ENCODE measurements at places on chromosomes 12 and 14. TPM values are rescaled to one million over a fixed set of nuclear protein-coding genes. Genes with fewer than 3 reads are reported as not detected.

Gene RNASE3
- not detected for total RNA-seq

Gene IL31
- total RNA-seq: not detected

Gene PRR4
- 8.7 TPM for total RNA-seq

Gene TAS2R19
- total RNA-seq: 8.5 TPM

Gene NDRG2
- 58.6 TPM for total RNA-seq

Gene MIP
- not detected for total RNA-seq

Gene OR6S1
- total RNA-seq: not detected

GRCh38 chr12:38691164-38691563, 214.2 kb downstream of the CPNE8 start:
- no peak for DNase-seq
- no peaks in the 10 kb centered on the region for H3K27me3 ChIP-seq

- peaks cover 37% of the 10 kb centered on the region for H3K36me3 ChIP-seq
- no peak for DNase-seq
- H3K27ac ChIP-seq: peak overlapping the region; percentile 91
These were observed 3.7 kb downstream of the MYL6 start for GRCh38 chr12:56161690-56162351.

DNA sequence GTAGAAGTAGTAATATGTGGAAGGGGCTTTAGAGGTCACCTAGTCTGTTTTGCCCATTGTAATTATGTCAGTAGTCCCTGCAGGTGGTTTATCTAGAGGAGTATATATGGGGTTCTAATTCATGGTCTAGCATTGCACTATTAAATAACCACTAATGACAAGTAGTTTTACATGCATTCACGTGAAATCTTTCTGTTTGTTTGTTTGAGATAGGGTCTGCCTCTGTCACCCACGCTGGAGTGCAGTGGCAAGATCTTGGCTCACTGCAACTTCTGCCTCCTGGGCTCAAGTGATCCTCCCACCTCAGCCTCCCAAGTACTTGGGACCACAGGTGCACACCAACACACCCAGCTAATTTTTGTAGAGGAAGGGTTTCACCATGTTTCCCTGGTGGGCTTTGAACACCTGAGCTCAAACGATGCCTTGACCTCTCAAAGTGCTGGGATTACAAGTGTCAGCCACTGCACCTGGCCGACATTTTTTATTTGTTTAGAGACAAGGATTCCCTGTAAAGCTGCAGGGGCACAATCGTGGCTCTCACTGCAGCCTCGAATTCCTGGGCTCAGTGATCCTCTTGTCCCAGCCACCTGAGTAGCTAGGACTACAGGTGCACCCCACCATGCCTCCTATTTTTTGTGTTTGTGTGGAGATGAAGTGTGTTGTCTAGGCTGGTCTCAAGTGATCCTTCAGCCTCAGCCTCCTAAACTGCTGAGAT, 12.0 kb upstream of the PSEN1 start:
- peaks cover 24% of the 10 kb centered on the region for H3K36me3 ChIP-seq
- peaks cover 24% of the 10 kb centered on the region for H3K4me1 ChIP-seq
- DNase-seq: no peak
- H3K4me3 ChIP-seq: peak overlapping the region; percentile 7
- H3K27me3 ChIP-seq: peaks cover 2% of the 10 kb centered on the region

DNA sequence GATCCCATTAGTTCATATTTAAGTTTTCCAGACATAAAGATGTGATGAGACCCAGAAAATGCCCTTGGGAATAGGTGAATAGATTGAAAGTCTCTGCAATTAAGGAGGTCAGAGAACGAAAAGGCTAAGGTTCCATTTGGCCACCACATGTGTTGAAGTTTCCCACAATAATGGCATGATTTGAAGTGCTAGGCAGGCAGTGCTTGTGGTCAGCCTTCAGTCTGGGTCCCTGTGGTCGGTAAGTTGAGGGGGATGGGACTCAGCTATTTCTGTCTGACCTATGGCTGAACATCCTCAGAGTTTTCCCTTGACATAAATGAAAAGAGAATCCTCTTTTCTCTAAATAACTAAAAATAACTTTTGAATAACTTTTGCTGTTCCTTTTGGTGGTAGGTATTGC, 92.4 kb downstream of the PELI2 start:
- no peak for DNase-seq
- H3K27me3 ChIP-seq: no peaks in the 10 kb centered on the region
- H3K36me3 ChIP-seq: no peaks in the 10 kb centered on the region
- H3K27ac ChIP-seq: no peak overlapping the region
- no peak overlapping the region for H3K4me3 ChIP-seq

DNA sequence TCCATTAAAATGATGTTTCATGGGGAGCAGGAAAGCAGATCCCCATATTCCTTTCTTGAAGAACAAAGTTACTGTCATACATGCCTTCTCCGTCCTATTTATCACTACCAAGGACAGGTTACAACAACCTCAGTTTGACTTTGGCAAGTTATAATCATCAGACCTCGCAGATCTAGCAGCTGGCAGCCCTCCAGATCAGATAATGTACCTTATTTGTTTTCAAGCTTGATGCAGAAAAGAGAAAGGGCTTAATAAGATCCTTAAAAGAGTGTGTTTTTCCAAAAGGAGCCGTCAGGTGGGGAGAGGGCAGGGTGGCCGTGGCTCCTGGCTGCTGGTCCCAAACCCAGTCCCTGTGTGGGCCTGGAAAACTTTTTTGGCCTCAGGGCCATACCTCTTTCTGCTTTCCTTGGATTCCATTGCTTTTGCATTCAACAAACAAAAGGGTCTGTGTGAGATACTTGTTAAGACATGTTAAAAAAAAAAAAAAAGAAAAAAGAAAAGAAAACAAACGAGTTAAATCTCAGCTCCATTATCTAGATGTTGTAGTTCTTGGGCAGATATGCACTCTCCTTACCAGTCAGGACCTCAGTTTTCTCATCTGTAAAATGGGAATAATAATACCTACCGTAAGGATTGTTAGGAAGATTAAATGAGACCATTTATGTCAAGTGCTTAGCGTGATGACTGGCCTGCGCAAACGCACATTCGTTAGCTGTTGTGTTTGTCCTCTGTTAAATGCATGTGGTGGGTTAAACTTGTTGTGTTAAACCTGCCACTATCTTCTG, 64.6 kb downstream of the B4GALNT3 start:
- peaks cover 7% of the 10 kb centered on the region for H3K36me3 ChIP-seq
- no peaks in the 10 kb centered on the region for H3K27me3 ChIP-seq
- DNase-seq: no peak
- no peak overlapping the region for H3K4me3 ChIP-seq
- H3K27ac ChIP-seq: no peak overlapping the region

DNA sequence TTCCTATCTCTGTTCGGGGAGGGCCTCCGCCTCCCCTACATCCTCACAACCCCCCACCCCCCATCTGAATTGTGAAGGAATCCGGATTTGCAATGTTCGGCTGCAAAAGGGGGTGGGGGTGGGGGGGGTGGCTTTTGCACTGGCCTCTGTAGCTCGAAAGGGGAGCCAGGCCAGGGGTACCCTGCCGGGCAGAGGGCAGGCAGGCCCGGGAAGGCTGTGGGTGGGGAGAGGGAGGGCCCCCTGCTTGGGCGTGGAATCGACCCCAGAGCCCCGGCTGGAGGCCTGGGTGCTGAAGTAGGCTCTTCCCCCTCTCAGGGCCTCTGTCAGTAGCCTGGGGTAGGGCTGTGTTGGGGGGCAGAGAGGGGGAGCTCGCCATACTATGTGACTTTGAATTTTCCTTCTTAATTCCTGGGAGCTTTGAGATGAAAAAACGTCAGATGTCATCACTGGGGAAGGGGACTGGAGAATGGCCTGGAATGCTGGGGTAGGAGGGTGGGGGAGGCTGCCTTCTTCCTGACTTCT, 1.1 kb downstream of the LRP1 start:
- peak overlapping the region; percentile 79 for H3K27ac ChIP-seq
- H3K27me3 ChIP-seq: peaks cover 11% of the 10 kb centered on the region
- H3K4me3 ChIP-seq: peak overlapping the region; percentile 89
- peaks cover 48% of the 10 kb centered on the region for H3K4me1 ChIP-seq
- H3K36me3 ChIP-seq: no peaks in the 10 kb centered on the region
- DNase-seq: peak; percentile 41

DNA sequence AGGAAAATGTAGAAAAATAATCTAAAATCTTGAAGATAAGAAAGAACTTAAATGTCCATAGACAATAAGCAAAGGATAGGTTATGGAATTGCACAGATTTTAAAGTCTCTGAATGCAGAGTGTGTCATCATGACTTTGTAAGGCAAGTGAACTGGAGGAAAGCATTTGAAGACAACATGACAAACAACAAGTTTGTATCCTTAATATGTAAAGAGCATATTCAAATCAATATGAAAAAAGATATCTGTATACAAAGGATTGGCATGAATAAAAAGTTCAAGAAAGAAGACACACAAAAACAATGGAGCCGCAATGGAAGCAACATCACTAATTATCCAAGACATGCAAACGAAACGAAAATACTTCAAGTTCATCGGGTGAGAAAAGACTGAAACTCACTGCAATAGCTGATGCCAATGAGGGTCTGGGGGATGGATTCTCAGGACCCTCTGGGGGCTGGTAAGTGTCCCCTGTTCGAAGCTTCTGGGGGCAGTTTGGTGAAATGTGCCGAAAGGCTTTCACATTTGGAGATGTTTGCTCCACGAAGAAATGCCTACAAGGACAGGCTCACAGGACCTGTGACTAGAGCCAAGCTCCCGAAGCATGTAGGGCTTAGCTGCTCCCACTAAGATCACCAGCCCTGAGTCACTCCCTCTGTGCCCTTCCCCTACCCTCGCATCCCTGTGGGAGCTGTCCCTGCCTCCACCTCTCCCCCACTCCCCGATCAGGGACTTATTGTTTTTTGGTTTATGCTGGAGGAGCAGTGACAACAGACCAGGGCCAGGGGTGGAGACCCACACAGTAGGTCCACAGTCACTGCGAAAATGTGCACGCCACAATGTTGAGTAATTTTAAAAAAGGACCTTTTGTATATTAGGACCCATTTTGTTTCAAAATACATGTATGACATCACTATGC, 345.7 kb upstream of the SFSWAP start:
- peaks cover 10% of the 10 kb centered on the region for H3K27me3 ChIP-seq
- no peak overlapping the region for H3K27ac ChIP-seq
- DNase-seq: no peak
- H3K4me1 ChIP-seq: peaks cover 4% of the 10 kb centered on the region

DNA sequence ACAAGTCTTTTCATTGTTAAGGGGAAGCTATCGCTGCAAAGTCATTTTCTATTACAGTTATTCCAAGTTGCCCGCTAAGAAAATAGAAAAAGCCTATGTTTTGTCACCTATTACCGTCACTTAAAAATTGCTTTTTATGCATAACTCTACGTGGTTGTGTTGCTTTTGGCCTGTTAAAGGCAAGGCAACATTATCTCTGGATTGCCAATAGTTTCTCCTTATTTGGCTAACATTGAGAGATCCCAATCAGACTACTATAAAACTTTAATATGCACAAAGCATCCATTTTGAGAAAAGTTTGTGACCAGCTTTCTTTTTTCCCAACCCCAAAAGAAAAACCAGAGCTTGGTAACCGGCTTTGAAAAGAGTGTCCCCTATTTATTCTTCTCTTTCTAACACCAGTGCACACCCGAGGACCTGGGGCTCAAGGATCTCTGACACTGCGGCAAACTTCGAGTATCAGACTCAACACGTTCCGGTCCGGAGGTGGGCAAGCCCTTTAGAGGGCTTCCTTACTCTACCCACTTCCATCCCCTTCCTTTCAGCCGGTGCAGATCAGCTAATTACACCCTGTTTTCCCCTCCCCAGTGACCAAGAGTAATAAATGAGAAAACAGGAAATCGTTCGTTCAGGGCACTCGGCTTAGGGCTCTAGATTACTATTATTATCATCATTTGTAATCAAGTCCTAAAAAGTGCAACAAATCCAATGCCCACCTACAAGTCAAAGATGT, 1.2 kb downstream of the PPP1R12A start:
- H3K36me3 ChIP-seq: peaks cover 2% of the 10 kb centered on the region
- peak overlapping the region; percentile 98 for H3K4me3 ChIP-seq
- H3K27ac ChIP-seq: peak overlapping the region; percentile 100
- H3K27me3 ChIP-seq: no peaks in the 10 kb centered on the region
- peaks cover 24% of the 10 kb centered on the region for H3K4me1 ChIP-seq
- DNase-seq: no peak

DNA sequence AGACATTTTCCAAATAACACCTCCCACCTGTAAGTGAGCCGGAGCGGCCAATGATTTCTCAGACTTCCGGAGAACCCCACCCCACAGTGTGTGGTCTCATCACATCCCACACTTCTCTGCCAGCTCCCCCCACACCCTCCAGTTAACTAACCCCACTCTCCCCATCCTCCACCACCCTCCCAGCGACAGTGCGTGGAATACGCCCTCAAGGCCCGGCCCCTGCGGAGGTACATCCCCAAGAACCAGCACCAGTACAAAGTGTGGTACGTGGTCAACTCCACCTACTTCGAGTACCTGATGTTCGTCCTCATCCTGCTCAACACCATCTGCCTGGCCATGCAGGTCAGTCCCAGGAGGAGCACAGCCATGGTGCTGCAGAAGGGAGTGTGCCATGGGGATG, 184.4 kb upstream of the FKBP4 start:
- H3K4me3 ChIP-seq: no peak overlapping the region
- no peaks in the 10 kb centered on the region for H3K4me1 ChIP-seq
- no peaks in the 10 kb centered on the region for H3K36me3 ChIP-seq
- H3K27me3 ChIP-seq: peaks cover 39% of the 10 kb centered on the region

DNA sequence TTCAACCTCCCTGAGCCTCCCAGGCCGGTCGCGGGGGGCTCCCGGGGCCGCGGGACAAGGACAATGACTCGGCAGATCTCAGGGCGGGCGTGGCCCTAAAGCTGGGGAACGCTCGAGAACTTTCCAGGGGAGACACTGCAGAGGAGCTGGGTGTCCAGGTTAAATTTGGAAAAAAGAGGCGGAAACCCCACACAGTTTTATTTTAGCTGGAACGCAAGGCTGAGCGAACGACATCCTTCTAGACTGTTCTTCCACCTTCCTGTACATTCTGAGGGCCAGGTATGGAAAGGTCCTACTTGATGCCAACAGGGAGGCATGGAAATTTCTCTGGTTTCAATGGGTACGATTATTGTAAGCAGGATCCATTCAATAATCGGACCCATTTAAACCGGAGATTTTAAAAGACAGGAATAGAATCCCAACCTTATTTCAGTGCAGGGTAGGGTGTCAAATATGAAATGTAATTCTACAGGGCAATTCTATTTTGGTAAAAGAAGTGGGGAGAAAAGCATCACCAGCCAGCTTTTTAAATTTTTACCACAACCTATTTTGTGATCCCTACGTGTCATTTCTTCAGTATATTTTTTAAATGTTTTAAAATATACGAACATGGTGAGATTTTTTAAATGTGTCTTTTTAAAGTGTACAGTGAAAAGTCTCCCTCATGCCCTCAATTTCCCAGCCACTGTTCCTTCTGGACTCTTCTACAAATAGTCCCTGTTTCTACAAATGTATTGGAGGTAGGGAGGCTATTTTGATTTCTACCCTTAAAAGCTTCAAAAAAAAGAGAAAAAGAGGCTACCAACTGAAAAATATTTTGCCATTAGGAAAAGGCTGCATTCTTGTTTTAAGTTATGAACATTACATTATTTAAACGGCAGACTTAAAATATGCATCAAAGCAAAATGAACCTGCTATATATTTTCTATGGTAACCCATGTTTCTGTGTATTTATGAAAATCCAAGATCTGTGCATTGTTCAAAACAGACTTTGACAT, 1.1 kb upstream of the UBC start:
- H3K4me1 ChIP-seq: peaks cover 52% of the 10 kb centered on the region
- H3K4me3 ChIP-seq: peak overlapping the region; percentile 100
- no peak for DNase-seq
- peaks cover 32% of the 10 kb centered on the region for H3K36me3 ChIP-seq
- peak overlapping the region; percentile 98 for H3K27ac ChIP-seq
